Spleen (tissue), 13 donors: ENCODE measurements at places on chromosomes 7 and 10. TPM values are rescaled to one million over a fixed set of nuclear protein-coding genes. Genes with fewer than 3 reads are reported as not detected.

DNA sequence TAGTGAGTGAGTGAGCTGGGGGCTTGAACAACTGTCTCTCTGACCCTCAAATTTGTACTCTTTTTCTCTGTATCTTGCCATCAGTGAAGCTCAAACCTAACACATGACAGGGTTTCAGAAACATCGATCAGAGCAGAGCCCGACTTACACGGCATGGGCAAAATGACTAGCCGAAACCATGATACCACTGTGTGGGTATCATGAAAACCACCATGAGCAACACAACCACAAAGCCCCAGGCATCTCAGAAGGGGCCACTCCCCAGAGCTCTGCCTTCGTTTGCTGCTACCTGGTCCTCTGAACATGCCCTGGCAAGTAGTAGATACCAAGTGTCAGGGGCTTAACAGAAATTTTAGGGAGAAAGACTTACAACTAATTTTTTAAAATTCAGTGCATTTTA, 308.5 kb downstream of the WDR11 start:
- DNase-seq: no peak

DNA sequence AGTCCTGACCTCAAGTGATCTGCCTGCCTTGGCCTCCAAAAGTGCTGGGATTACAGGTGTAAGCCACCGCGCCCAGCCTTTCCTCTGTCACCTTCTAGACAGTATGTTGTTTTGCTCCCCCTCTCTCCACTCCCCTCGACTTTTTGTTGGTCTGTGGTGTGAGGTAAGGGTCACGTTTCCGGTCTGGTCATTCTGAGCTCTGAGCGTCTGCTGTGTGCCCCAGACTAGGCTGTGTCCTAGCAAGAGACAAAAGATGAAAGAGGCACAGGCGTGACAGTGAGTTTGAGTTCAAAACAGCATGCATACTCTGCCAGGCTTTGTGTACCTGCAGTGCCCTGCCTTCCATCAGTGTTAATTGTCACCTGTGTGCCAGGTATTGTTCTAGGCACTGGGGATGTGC, 87.4 kb upstream of the PPIF start:
- no peak for DNase-seq

DNA sequence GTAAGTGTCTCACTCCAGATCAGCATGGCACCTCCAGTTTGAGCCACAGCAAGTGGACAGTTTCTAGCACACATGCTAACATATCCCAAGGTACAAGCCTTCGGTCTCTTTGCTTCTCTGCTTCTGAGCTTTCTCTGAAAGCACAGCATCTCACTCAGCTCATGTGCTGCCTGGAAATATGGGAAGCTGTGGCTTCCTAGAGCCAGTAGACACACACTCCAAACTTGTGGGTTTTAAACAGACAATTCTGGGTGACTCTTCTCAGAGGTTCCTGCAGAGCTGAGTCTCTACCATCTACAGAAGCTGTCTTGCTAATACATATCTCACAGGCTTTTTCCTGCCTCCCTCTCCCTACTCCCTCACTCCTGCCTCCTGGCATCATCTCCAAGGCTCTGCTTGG, 23.9 kb upstream of the TMEM273 start:
- no peak for DNase-seq

GRCh38 chr7:134637934-134638719, 8.5 kb upstream of the BPGM start:
- DNase-seq: no peak

- DNase-seq: peak; percentile 71
Measured at GRCh38 chr7:94907811-94908322, 473 bp downstream of the PPP1R9A start.

DNA sequence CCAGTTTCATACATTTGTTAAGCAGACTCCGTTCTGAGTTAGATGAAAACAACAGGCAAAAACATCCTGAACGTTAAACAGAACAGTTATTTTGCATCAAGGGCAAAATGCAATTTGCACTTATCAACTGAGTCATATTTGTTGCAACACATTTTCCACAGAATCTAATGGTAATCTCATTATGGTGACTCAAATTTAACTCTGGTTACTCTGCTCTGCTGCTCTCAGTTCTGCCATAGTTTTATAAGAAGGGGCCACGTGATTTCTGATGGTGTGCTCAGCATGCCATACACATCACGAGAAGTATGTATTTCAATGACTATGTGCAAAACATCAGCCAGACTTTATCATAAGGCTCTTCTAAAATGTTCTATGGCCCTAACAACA, 148.8 kb downstream of the CHCHD3 start:
- DNase-seq: no peak

Gene NYAP1
- 0.70 TPM for total RNA-seq

Gene GNGT1
- total RNA-seq: not detected

Gene UTF1
- total RNA-seq: not detected
